GM23338 (cell line): ENCODE measurements at places on chromosomes 7 and 10. TPM values are rescaled to one million over a fixed set of nuclear protein-coding genes. Genes with fewer than 3 reads are reported as not detected.

CH25H gene
- total RNA-seq: 0.47 and 1.3 TPM in 2 replicates

RTKN2 gene
- total RNA-seq: 23.6 and 25.4 TPM in 2 replicates

AGR2 gene
- total RNA-seq: not detected in 2 replicates

MBL2 gene
- not detected in 2 replicates for total RNA-seq

SMO gene
- 57.7 and 61.5 TPM in 2 replicates for total RNA-seq

PNLIPRP1 gene
- not detected in 2 replicates for total RNA-seq

INTS1 gene
- 81.1 and 111 TPM in 2 replicates for total RNA-seq

TRIM73 gene
- 0.31 and 0.54 TPM in 2 replicates for total RNA-seq

HDAC9 gene
- total RNA-seq: 11.0 and 18.5 TPM in 2 replicates

RABGEF1 gene
- 15.7 and 17.5 TPM in 2 replicates for total RNA-seq

GAD2 gene
- total RNA-seq: 0.56 and 5.6 TPM in 2 replicates

AMPH gene
- 9.4 and 10.2 TPM in 2 replicates for total RNA-seq

GRCh38 chr10:15879058-15879457, 18.8 kb upstream of the MINDY3 start:
- DNase-seq: peak; percentile 57

GRCh38 chr10:113609704-113610108, 54.1 kb downstream of the NRAP start:
- no peak for DNase-seq

DNA sequence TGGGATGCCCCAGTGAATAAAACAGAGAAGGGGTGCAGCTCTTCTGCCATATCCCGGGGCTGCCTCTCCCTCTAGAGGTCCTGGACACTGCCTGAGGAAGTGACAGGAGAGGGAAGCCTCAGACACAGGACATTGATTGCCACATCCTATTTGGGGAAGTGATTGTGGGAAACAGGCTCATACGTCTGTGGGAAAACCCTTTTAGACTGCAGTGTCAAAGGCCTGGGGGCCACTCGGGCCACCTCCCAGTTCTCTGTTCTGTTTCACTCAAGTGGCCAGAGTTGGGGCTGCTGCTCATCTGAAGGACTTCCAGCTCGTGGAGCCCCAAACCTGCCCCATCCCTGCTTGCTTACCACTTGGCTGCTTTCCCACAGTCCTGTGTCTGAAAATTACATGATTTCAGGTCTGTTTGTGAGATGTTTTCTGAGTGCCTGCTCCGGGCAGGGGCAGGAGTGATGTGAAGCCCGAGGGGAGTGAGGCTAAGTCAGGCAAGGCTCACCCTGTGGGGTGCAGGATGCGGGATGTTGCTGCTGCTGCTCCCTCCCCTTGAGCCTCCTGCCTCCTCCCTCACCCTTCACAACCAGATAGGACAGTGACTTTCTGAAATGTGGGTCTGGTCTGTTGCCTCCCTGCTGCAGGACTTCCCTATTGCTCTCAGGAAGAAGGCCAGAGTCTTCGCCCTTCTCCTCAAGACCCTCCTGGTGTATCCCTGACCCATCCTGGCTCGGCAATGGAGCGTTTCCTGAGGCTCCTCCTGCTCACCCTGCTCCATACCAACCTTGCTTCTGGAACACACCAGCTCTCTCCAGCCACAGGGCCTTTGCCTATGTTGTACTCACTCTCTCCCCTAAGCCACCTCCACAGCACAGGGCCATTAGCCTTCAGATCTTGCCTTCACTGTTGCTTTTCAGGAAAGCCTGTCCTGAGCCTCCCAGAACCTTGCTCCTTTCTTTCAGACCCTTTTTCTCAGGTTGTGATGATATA, 58.4 kb downstream of the NEURL1 start:
- no peak for DNase-seq

DNA sequence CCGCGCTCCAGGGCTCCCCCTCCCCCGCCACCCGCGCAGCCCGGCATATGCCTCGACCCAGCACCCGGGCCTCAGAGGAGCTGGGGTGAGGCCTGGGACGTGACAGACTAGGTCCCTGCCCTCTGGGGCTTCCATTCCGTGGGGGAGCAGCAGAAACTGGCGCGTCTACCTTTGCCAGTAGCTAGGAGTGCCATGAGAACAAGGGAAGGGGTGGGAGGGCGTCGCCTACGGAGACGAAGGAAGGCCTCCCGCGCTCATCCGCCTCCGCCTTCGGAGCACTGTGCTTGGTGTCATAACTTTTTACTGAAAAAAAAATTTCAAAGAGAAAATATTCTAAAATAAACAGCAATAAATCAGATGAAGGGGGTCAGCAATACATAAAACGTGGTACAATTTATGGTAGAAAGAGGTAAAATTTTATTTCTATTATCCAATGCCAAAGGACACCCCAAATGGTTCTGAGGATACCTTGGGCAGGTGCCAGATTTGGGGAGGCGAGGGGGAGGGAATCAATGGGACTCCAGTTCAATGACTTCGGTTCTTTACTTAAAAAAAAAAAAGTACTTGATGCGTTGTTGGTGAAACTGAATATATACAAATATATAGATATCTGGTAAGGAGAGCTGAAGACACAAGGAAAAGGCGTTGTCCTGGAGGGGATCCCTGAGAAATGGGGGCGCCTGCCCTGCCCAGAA, 35.1 kb upstream of the GRID1 start:
- peak; percentile 59 for DNase-seq

- DNase-seq: no peak
Observed at GRCh38 chr10:73152009-73152408, 15.8 kb downstream of the ECD start.

- DNase-seq: no peak
Observed at GRCh38 chr7:18509481-18509880, 13.9 kb downstream of the HDAC9 start.

- DNase-seq: no peak
Observed at GRCh38 chr10:81866753-81867152, 8.2 kb upstream of the NRG3 start.

- no peak for DNase-seq
Observed at GRCh38 chr10:112628951-112629609, 182.1 kb downstream of the VTI1A start.

- DNase-seq: no peak
Observed at GRCh38 chr10:114432566-114433093, 28.3 kb upstream of the AFAP1L2 start.

DNA sequence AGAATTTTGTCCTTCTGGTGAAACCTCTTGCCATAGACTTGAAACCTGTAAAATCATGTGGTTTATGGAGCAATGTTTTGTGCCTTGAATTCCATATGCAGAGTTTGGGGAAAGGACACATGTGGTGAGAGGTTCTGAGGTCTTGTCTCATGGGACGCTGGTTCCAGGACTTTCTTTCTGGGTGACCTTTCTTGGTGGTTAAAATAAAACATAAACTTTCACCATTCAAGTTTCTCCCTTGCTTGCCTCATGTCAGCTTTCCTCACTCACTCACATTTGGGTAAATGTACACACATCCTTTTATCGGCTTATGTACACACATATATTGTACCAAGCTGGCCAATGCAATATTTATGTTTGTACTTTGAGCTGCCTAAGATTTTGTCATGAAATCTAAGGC, 144.9 kb upstream of the CELF2 start:
- DNase-seq: no peak

- peak; percentile 84 for DNase-seq
Observed at GRCh38 chr7:38660427-38661099, 29.4 kb upstream of the AMPH start.

GRCh38 chr10:100562008-100562672, 26.4 kb downstream of the HIF1AN start:
- peak; percentile 82 for DNase-seq

DNA sequence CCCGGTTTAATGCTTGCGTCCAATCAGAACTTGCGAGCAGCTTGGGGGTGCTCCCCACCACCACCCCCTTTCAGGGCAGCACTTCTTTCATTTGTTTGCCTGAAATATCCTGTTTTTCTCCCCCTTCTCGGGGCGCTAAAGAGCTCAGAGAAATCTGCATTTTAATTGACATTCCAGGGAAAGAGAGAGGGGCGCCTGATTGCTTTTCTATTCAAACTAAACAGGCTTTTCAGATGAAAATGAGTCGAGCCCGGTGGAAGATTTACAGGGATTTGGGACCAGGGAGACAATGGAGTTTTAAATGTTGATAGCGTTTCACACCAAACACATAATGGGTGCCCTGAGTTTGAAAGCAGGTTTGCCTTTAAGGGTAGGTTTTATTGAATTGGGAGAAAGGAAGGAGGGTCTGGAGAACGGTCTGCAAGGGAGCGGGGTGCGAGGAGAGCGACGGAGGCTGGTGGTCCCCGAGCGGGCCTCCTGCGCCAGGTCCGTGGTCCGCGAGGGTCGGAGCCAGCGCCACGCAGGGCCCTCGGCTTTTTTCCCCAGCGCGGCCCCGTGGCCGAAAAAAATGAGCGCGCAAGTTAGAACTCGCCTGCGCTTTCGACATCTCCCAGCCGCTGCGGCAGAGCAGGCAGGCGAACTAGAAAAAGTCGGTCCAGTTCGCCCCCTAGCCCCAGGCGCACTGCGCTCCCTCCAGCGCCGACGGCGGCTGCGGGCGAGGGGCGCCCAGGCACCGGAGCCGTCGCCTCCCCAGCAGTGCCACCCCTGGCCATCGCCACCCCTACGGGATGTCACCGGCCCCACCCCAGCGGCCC, 1.3 kb downstream of the FGFR2 start:
- peak; percentile 95 for DNase-seq

GRCh38 chr7:2962865-2963264, 80.8 kb downstream of the CARD11 start:
- no peak for DNase-seq

GRCh38 chr10:12985347-12985746, 16.2 kb downstream of the CCDC3 start:
- no peak for DNase-seq

DNA sequence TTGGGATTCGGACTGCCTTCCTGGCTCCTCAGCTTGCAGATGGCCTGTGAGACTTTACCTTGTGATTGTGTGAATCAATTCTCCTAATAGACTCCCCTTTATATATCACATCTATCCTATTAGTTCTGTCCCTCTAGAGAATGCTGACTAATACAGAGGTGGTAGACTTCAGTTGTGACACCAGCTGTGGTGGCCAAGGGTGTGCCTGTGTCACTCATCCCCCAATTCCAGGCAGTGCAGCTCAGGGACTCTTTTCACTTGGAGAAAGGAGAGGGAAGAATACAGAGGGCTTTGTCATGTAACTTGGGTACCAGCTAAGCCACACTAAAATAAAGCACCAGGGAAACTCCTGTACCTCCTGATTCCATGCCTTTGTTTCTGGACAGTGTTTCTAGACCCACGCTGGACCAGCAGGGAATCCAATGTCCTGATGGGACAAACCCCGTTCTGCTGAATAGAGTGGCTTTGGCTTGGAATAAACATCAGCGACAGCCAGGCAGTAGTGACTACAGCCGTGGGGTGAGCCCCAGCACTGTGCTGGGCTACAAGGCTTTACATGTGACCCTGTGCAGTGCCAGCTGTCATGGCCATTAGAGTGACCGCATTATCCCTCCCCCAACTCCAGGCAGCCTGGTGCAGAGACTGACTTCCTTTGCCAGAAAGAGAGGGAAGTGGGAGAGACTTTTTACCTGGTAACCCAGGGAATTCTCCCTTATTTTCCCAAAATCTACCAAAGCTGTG, 233.6 kb downstream of the ANK3 start:
- no peak for DNase-seq

GRCh38 chr10:14588084-14588937, 186.4 kb downstream of the FAM107B start:
- no peak for DNase-seq

- DNase-seq: peak; percentile 65
Observed at GRCh38 chr7:100632951-100633717, 8.2 kb downstream of the TFR2 start.

DNA sequence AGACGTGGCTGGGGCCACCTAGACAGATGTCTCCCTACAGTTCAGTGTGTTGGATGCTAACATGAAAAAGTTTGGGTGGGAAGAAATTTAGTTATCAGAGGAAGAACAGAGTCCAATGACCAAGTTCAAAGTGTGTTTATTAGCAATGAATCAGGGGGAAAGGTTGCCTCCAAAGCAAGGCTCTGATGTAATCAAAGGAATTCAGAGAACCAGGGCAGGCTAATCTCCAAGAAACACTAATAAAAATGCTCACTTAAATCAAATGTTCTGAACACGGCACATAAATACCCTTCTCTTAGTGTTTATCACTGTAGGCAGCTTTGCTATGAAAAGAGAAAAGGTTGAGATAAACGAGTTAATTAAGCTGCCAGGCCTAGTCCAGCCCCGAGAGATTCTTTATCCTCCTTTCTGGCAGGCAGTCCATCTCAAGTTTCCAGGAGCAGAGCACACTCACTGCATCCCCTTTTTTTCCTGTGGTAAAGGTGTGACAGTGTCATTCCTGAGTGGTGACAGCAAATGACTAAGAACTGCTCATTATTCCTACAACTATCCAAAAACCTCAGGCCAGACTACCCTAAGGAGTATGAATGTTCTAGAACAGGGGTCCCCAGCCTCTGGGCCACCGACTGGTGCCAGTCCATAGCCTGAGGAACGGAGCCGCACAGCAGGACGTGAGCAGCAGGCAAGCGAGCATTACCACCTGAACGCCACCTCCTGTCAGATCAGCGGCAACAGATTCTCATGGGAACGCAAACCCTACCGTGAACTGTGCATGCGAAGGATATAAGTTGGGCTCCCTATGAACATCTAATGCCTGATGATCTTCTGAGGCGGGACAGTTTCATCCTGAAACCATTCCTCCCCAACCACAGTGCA, 66.9 kb upstream of the FHIP2A start:
- DNase-seq: no peak

DNA sequence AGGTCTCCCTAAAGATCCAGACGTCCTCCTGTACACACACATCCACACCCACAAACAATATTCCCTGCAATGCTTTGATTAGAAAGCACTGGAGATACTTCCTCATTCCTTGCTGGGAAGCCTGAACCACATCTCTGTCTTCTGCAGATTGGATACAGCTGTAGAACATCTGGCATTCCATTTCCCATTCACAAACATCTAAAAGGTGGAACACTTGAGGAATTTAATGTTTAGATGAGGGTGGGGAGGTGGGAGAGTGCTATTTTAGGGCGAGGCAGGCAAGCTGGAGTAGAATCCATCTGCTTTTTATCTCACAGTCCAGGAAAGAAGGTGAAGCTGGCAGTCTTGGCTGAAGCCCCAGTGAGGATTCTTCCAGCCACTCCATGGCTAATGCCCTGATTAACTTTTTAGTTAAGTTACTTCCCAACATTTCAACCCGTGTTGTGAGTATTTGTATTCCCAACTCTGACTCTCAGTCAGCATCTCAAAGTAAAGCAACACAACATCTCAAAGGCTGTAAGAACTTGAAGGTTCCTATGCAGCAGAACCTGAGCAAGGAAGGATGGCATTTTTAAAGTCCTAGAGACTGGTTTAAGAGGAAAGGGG, 46.1 kb downstream of the CYTH3 start:
- no peak for DNase-seq

DNA sequence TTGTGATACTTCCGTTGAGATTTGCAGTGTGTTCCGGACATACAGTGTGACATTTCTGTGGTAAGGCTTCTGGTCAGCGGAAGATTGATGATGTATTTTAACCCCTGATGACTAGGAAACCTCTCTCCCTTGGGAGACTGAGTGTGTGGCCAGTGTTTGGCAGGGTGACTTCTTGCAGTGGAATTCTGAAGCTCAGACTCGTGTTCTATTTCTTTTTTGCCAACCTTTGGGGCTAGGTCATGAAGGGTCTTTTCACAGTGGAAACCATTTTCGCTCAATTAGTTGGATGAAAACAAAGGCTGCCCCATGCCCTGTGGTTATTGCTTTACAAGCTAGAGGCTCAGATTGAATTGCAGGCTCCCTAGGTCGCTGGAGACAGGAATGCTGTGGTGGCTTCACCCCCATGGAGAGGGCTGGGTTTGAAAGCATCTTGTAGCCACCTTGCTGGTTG, 288.9 kb downstream of the BBS9 start:
- DNase-seq: peak; percentile 66
